H9 (cell line): ENCODE measurements at places on chromosomes 2 and 18.
A peak's percentile ranks its signal among the peaks of the same experiment; 100 is the strongest.

DNA sequence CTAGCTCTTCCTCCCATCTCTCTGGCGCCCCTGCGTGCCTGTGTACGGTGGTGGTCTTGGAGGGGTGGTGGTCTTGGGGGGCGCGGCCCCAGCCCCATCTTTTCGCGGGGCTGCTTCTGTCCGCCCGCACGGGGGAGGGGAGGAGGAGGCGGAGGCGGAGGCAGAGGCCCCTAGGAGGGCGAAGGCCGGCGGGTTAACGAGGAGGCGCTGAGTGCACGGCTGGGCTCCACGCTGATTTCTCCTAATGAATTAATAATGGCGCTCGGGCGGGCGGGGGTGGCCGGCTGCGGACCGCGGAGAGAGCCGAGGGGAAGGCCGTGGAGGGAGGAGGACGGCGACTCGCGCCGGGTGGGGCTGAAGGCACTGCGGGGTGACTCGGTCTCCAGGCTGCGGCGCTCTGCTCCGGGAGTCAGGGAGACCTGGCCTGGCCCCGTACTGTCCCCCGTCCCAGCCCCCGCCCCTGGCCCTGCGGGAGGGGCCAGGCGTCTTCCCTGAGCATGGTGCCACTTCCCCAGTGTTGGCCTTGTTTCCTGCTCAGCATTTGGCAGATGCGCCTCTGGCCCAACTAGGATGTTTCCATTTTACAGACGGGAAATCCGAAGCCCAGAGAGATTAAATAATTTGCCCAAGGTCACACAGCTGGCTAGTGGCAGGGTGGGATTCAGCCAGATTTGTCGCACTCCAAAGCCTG, 6.0 kb downstream of the GAREM2 start:
- peak; percentile 71 for DNase-seq

DNA sequence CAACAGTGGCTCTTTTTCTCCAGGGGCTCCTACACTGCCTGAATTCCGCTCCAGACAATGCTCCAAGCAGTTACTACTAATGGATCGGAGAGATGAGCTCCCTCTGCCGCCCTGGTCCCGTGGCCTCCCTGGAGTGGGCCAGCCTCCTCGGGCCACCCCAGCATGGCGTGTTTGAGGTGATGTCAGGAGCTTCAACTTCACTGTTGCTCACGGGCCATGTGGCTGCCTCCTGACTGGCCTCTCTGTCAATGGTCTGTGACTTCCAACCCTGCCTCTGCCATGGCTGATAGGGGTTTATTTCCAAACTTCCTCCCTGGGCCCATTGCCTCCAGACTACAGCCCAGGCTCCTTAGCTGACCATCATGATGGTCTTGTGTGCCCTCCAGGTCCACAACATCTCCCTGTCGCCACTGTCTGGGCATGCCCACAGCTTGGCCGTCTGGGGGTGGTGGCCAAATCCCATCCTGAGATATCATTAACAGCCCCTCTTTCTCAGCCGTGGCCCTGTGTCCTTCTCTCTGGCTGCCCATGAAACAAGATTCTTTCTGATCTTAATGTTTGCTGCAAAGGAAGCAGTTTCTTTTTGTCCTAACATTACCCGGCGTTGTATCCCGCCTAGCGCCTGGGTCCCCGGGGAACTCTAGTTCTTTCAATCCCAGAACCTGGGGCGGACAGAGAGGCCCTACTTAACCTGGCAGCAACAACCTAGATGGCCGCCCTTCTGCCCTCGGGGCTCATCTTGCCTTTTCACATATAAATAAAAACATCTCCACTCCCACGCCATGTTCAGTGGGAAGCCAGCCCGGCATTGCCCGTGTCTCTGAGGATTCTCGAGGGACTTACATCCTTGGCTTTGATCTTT, 38.1 kb downstream of the ATOH8 start:
- no peak for DNase-seq

- DNase-seq: no peak
These were observed 41.9 kb downstream of the KLF7 start for GRCh38 chr2:207123776-207124391.

GRCh38 chr2:126172631-126173184, 483.2 kb upstream of the GYPC start:
- DNase-seq: no peak

DNA sequence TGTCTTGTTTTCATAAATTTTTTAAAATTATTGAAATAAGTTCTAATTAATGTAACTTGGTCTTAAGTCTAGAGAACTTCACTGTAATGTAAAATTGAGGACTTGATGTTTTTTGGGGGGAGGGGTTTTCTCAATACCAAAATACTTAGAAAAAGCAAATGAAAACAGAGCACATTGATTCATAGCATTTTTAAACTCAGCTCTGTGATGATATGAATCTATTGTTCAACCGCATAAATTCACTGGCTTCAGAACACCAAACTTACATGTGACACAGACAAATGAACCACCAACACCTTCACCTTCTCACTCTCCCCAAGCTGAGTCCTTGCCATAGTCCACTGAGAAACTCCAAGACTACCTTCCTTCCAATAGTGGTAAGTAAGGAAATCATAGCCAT, 108.2 kb downstream of the ZNF521 start:
- DNase-seq: no peak
